ENCODE measurements at places on chromosomes 1 and 21.

DNA sequence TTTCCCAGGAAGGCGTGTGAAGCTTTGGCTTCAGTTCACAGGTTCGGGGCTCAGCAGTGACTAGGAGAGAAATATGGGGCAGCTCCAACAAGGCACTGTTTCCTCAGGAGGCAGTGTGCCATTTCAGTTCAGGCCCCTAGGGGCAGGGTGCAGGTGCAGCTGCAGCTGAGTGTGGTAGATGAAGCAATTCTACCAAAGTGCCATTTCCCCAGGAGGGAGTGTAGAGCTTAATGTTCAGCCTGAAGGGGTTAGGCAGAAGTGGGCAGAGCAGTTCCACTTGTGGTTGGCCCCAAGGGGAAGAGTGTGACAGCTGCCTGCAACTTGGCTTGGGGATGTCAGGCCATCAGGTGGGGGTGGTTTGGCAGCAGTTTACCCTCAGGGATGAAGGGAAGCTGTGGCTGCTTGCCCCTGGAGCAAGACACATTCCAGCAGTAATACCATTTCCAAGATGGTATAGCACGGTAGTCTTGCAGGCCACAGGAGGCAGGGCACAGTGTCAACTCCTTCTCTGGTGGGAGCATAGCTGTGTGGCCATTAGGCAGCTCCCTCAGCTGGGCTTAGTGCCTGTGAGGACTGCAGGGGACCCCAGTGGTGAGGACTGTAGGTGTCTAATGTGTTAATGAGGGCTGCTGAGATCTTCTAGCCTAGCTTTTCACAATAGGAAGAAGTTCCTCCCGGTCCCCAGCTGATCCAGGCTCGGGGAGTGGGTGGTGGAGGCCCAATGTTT is 34.7 kb downstream of the RGSL1 start:
- no peak overlapping the region for H3K27ac ChIP-seq
- peak; percentile 44 for DNase-seq
- no peaks in the 10 kb centered on the region for H3K4me1 ChIP-seq
- no peak overlapping the region for H3K4me3 ChIP-seq
- H3K36me3 ChIP-seq, result no peaks in the 10 kb centered on the region

- H3K4me1 ChIP-seq, result peaks cover 45% of the 10 kb centered on the region
- no peak for DNase-seq
- peak overlapping the region; percentile 90 for H3K27ac ChIP-seq
- H3K27me3 ChIP-seq, result no peaks in the 10 kb centered on the region
These were observed 10.3 kb downstream of the SLC37A1 start for GRCh38 chr21:42523941-42524340.

- H3K27me3 ChIP-seq, result no peaks in the 10 kb centered on the region
- DNase-seq, result no peak
- no peaks in the 10 kb centered on the region for H3K36me3 ChIP-seq
- H3K27ac ChIP-seq, result no peak overlapping the region
- H3K4me1 ChIP-seq, result peaks cover 24% of the 10 kb centered on the region
These were observed 5.1 kb upstream of the ANGPTL1 start for GRCh38 chr1:178875936-178876335.

DNA sequence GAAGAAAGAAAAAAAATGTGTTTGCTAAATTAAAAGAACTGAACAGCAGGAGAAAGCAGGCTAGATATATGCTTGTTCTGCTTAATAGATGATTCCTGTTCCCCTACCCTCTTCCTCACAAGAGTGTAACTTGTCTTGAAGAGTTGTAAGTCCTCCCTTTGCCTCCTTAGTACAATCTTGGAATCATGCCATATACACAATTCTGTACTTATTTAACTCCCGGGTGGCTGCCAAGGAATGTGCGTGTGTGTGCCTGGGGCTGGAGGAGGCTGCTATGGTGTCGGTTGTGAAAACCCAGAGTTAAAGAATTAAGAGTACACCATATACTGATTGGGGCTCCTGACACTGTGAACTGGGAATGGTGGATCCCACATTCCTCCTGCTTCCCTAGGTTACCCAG is 194.2 kb downstream of the SIPA1L2 start:
- no peaks in the 10 kb centered on the region for H3K27me3 ChIP-seq
- no peaks in the 10 kb centered on the region for H3K36me3 ChIP-seq
- DNase-seq, result no peak
- no peak overlapping the region for H3K27ac ChIP-seq
- no peak overlapping the region for H3K4me3 ChIP-seq

- no peak overlapping the region for H3K4me3 ChIP-seq
- no peak overlapping the region for H3K27ac ChIP-seq
- DNase-seq, result no peak
- H3K36me3 ChIP-seq, result no peaks in the 10 kb centered on the region
- no peaks in the 10 kb centered on the region for H3K27me3 ChIP-seq
These were observed 41.4 kb upstream of the COL6A2 start for GRCh38 chr21:46056450-46056903.

DNA sequence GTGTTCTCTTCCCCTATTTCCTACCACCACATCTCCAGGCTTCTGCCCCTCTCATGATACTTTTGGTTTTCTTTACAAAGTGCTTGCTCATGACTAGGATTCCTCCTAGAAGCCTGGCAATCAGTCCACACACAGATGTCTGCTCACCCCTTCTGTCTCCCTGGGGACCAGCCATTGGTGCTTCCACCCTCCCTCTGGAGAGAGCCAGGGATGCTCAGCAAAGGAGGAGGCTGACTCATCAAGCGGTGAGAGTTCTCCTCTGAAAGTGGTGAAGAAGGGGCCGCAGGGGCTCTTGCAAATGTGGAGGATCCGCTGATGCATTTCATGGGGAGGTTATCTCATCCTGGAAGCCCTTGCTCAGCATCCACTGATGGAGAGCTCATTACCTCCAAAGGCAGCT is 14.5 kb downstream of the NT5C1A start:
- DNase-seq, result no peak
- H3K4me3 ChIP-seq, result no peak overlapping the region
- no peaks in the 10 kb centered on the region for H3K4me1 ChIP-seq
- peaks cover 75% of the 10 kb centered on the region for H3K27me3 ChIP-seq

DNA sequence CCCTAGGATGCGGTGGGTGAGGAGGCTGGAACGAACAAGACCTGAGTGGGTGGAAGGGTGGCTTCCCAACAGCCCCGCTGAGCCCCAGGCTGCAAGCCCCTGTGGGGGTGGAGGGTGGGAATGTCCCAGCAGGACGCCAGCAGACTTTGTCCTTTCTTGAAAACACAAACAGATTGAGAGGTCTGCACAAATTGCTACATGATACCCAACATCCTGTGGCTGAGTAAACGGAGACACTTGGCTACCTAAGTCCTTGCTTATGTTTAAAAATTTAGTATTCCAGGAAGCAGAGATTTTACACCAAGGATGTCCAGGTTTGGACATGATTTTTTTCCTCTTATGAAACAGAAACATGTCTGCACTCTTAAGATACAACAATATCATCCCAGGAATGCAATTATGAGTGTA is 11.8 kb upstream of the F3 start:
- peak; percentile 38 for DNase-seq
- peak overlapping the region; percentile 35 for H3K27ac ChIP-seq
- no peaks in the 10 kb centered on the region for H3K27me3 ChIP-seq
- peak overlapping the region; percentile 29 for H3K4me3 ChIP-seq
- peaks cover 56% of the 10 kb centered on the region for H3K4me1 ChIP-seq
- no peaks in the 10 kb centered on the region for H3K36me3 ChIP-seq

DNA sequence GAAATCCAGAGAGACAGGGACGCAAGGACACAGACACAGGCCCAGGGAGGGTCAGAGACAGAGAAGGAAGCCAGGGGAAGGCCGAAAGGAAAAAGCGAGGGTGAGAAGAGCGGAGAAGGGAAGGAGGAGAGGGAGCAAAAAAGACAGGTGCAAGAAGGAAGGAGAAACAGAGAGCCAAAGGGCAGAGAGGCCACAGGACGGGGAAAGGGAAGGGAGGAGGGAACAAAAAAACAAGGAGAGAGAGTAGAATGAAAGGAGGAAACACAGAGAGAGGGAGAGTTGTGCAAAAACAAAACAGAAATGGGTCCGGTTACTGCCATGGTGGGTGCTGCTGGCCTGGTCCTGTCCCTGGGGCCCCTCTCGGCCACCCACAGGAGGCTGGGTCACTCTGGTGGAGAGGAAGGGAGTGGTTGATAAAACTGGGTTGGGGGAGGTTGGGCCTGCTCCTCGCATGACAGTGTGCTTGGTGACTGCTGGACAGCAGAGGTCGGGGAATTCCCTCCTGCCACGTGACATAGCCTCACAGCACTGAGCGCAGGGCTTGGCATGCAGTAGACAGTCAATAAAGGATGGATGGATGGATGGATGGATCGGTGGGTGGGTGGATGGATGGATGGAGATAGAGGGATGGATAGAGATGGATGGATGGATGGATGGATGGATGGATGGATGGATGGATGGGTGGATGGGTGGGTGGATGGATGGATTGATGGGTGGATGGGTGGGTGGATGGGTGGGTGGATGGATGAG is 64.8 kb downstream of the RAP1GAP start:
- peaks cover 35% of the 10 kb centered on the region for H3K36me3 ChIP-seq
- peaks cover 22% of the 10 kb centered on the region for H3K4me1 ChIP-seq
- no peaks in the 10 kb centered on the region for H3K27me3 ChIP-seq

DNA sequence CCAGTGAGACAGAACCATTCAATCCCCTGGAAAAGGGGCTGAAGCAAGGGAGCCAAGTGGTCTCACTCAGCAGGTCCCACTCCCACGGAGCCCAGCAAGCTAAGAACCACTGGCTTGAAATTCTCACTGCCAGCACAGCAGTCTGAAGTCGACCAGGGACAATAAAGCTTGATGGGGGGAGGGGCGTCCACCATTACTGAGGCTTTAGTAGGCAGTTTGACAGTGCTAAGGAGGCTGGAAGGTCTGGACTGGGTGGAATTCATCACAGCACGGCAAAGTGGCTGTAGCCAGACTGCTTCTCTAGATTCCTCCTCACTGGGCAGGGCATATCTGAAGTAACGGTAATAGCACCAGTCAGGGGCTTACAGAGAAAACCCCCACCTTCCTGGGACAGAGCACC is 105.4 kb upstream of the GORAB start:
- DNase-seq, result no peak
- no peaks in the 10 kb centered on the region for H3K4me1 ChIP-seq
- H3K36me3 ChIP-seq, result no peaks in the 10 kb centered on the region
- no peak overlapping the region for H3K4me3 ChIP-seq

DNA sequence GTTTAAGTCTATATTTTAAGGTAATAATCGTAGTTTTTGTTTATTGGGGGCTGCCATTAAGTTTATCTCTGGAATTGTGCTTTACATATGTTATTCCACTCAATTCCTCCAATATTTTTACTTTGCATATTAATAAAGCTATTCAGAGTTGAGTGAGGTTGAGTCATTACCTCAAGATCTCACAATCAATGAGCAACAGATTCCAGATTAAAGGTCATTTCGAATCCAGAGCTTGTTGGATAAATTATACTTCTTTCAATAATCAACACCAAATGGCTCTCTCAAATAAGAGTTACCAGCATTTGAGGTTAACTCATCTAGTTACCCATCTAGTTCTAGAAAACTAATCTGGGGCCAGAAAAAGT is 16.7 kb downstream of the RGS4 start:
- peak overlapping the region; percentile 5 for H3K27ac ChIP-seq
- no peaks in the 10 kb centered on the region for H3K36me3 ChIP-seq
- DNase-seq, result no peak
- no peaks in the 10 kb centered on the region for H3K27me3 ChIP-seq
- no peak overlapping the region for H3K4me3 ChIP-seq
- H3K4me1 ChIP-seq, result peaks cover 26% of the 10 kb centered on the region

DNA sequence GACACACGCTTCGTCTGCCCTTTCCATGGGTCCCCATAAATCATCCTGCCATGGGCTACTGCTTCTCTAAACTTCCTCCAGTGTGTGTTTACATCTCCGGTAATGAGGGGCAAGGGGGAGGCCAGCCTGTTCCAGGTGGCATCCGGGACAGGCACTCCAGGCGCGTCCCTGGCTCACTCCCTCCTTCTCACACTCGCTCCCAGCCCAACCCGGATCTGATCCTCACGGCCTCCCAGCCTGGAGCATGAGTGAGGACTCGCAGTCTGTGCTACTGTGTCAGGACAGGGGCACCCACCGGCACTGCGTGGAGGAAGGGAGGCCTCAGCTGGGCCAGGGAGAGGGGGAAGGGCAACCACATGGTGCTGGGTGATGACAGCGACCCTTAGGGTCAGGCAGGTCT is 225.4 kb downstream of the TRABD2B start:
- H3K27me3 ChIP-seq, result peaks cover 38% of the 10 kb centered on the region
- H3K4me1 ChIP-seq, result peaks cover 4% of the 10 kb centered on the region
- H3K27ac ChIP-seq, result no peak overlapping the region
- H3K36me3 ChIP-seq, result no peaks in the 10 kb centered on the region
- no peak overlapping the region for H3K4me3 ChIP-seq

GRCh38 chr1:232084584-232085223 is 458.1 kb downstream of the DISC1 start:
- DNase-seq, result no peak
- no peaks in the 10 kb centered on the region for H3K4me1 ChIP-seq
- H3K4me3 ChIP-seq, result no peak overlapping the region
- H3K27ac ChIP-seq, result no peak overlapping the region
- no peaks in the 10 kb centered on the region for H3K36me3 ChIP-seq

DNA sequence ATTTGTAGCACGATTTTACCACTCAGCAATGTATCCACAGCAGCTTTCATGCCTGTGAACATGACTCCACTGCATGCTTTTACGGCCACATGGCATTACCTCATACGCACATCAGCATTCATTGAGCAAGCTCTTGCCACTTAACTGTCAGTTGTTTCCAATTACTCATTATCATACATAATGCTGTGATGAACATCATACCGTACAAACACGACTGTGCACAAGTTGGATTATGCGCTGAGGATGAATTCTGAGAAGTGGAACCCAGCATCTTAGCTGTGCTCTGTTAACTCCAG is 9.6 kb downstream of the UMODL1 start:
- no peak for DNase-seq
- no peaks in the 10 kb centered on the region for H3K4me1 ChIP-seq
- H3K36me3 ChIP-seq, result no peaks in the 10 kb centered on the region
- H3K27ac ChIP-seq, result no peak overlapping the region

- DNase-seq, result no peak
- H3K4me3 ChIP-seq, result no peak overlapping the region
- peak overlapping the region; percentile 5 for H3K27ac ChIP-seq
These were observed 9.7 kb downstream of the PLPP3 start for GRCh38 chr1:56569661-56570060.

GRCh38 chr1:78527706-78528105 is 36.9 kb downstream of the PTGFR start:
- H3K27me3 ChIP-seq, result no peaks in the 10 kb centered on the region
- no peak overlapping the region for H3K4me3 ChIP-seq
- peaks cover 8% of the 10 kb centered on the region for H3K4me1 ChIP-seq
- no peaks in the 10 kb centered on the region for H3K36me3 ChIP-seq
- H3K27ac ChIP-seq, result no peak overlapping the region
- no peak for DNase-seq

- no peaks in the 10 kb centered on the region for H3K27me3 ChIP-seq
- peaks cover 49% of the 10 kb centered on the region for H3K36me3 ChIP-seq
- peak; percentile 76 for DNase-seq
- H3K4me3 ChIP-seq, result peak overlapping the region; percentile 84
- H3K27ac ChIP-seq, result peak overlapping the region; percentile 98
These were observed 749 bp downstream of the IBA57 start for GRCh38 chr1:228166170-228166936.

- H3K27me3 ChIP-seq, result no peaks in the 10 kb centered on the region
- no peak overlapping the region for H3K4me3 ChIP-seq
- no peak for DNase-seq
- H3K36me3 ChIP-seq, result no peaks in the 10 kb centered on the region
- H3K27ac ChIP-seq, result no peak overlapping the region
These were observed 6.3 kb downstream of the TMEM81 start for GRCh38 chr1:205077934-205078311.
